ENCODE measurements at places on chromosomes 7 and 10. TPM values are rescaled to one million over a fixed set of nuclear protein-coding genes. Genes with fewer than 3 reads are reported as not detected.

DNA sequence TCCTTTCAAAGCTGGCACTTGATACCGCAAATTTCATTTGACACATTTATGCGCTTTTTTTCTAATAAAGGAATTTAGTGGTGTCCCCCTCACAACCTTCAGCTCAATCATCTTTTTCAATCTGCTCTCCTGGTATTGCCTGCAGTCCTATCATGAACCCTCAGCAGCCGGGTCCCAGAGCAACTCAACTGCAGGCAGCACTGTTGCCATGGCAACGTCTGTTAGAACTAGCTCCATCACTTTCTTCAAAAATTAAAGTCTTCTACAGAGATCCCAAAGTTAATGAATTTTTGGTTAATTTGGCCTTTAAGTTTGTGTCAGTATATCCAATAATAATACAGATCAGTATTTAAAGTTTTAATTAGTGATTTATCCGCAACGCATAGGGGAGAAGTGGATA lies 136.1 kb upstream of the TARP start:
- H3K4me1 ChIP-seq = no peaks in the 10 kb centered on the region
- DNase-seq = no peak
- no peak overlapping the region for H3K4me3 ChIP-seq
- no peaks in the 10 kb centered on the region for H3K27me3 ChIP-seq
- H3K27ac ChIP-seq = no peak overlapping the region

DNA sequence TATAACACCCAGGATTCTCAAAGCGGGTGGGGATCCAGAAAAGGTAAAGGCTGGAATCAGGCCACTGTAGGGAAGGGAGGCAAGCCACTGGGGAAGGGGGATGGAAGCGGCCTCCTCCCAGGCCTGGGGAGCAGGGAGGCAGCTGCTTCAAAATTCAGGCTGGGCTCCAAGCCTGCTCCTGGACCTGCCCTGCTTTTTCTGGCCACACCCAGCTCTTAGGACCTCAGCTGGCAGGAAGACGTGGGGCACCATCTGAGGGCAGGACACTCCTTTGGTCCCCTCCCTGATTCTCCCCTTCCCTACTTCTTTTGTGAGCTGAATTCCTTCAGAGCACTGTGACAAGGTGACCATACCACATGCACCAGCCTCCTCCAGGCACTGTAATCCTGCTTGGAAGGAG lies 4.6 kb upstream of the LBX1 start:
- H3K27me3 ChIP-seq = peaks cover 90% of the 10 kb centered on the region
- H3K4me3 ChIP-seq = no peak overlapping the region
- no peak for DNase-seq
- no peak overlapping the region for H3K27ac ChIP-seq
- no peaks in the 10 kb centered on the region for H3K36me3 ChIP-seq

GRCh38 chr10:42367532-42368230 lies 270.7 kb downstream of the ZNF33B start:
- no peak overlapping the region for H3K4me3 ChIP-seq
- H3K36me3 ChIP-seq = no peaks in the 10 kb centered on the region
- no peak overlapping the region for H3K27ac ChIP-seq
- no peak for DNase-seq
- no peaks in the 10 kb centered on the region for H3K27me3 ChIP-seq
- H3K4me1 ChIP-seq = no peaks in the 10 kb centered on the region

DNA sequence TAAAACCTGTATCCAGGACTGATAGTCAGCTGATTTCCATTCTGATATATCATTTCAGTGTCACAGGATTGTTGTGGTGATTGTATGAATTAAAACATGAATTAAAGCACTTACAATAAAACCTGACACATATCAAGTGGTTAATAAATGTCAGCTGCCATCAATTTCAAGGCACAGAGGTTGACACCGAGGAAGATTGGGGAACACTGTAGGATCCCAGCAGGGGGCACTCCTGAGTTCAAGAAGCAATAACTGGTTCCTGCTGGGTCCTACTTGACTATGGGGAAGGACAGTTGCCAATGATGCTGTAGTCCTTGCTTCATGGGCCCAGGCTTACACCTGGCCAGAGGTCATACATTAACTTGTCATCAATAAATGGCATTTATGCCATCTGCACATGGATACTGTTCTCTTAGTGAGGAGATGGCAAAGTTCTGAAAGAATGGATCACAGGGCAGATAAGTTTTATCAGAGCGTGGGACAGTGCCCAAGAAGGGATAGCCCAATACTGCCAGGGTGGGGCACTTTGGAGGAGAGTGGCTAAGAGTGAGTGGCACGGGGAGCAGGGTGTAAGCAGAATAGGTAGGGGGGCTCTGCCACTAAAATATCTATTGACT lies 24.1 kb downstream of the FZD1 start:
- no peak overlapping the region for H3K4me3 ChIP-seq
- no peaks in the 10 kb centered on the region for H3K36me3 ChIP-seq
- no peaks in the 10 kb centered on the region for H3K27me3 ChIP-seq
- H3K27ac ChIP-seq = no peak overlapping the region
- peaks cover 1% of the 10 kb centered on the region for H3K4me1 ChIP-seq

GRCh38 chr10:3239920-3240894 lies 67.6 kb upstream of the PITRM1 start:
- H3K4me1 ChIP-seq = no peaks in the 10 kb centered on the region
- H3K4me3 ChIP-seq = no peak overlapping the region
- DNase-seq = no peak
- H3K36me3 ChIP-seq = no peaks in the 10 kb centered on the region
- peaks cover 28% of the 10 kb centered on the region for H3K27me3 ChIP-seq
- no peak overlapping the region for H3K27ac ChIP-seq

GRCh38 chr7:87144173-87144657 lies 8.0 kb upstream of the DMTF1 start:
- no peaks in the 10 kb centered on the region for H3K36me3 ChIP-seq
- DNase-seq = no peak
- no peak overlapping the region for H3K27ac ChIP-seq
- peaks cover 16% of the 10 kb centered on the region for H3K4me1 ChIP-seq
- H3K27me3 ChIP-seq = no peaks in the 10 kb centered on the region

- H3K27me3 ChIP-seq = no peaks in the 10 kb centered on the region
- H3K4me1 ChIP-seq = peaks cover 28% of the 10 kb centered on the region
- H3K36me3 ChIP-seq = peaks cover 4% of the 10 kb centered on the region
Observed at GRCh38 chr10:77969114-77969513, 42.6 kb upstream of the DLG5 start.

- peaks cover 22% of the 10 kb centered on the region for H3K4me1 ChIP-seq
- no peak overlapping the region for H3K27ac ChIP-seq
- H3K36me3 ChIP-seq = peaks cover 26% of the 10 kb centered on the region
- H3K4me3 ChIP-seq = no peak overlapping the region
- no peaks in the 10 kb centered on the region for H3K27me3 ChIP-seq
Observed at GRCh38 chr7:37330775-37331174, 117.9 kb downstream of the ELMO1 start.

DNA sequence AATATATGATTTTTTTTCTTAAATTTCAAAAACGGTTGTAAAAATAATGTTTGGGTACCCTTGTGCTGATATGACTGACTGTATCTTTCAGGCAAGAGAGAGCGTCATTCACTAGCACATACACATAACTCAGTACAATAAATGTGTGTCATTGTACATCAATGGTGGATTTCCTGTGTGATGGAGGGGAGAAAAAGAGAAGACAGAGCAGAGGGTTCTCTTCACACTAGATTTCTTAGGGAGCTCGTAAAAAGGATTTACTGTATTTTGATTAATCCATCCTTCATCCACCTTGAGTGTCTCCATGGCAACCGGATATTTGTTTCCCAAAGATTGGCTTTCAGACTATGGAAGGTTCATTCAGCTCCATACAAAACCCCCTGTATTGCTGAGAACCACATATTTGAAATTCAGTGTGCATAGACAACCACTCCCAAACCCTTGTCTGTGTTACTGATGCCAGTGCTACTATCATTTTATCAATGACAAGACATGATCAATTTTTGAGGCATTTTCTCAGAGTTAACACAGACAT lies 150.6 kb downstream of the AKR1D1 start:
- no peaks in the 10 kb centered on the region for H3K27me3 ChIP-seq
- H3K4me3 ChIP-seq = no peak overlapping the region
- peaks cover 3% of the 10 kb centered on the region for H3K4me1 ChIP-seq
- H3K27ac ChIP-seq = no peak overlapping the region
- H3K36me3 ChIP-seq = peaks cover 9% of the 10 kb centered on the region

DNA sequence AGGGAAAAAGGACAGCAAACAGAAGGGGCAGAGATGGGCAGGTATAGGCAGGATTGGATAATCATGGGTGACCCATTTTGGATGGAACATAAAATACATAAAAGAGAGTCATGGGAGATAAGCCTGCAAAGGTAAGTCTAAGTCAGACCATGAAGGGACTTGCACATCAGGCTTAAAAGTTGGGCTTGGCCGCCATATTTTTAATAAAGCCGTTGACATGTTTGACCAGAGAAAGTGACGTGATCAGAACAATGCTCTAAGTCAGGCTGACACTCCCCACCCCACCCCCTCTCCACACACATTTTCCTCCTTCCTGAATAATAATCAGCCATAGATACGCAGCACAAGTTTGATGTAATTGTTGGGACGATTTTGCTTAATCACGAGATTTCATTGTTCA lies 54.0 kb downstream of the MRPL32 start:
- H3K4me3 ChIP-seq = no peak overlapping the region
- DNase-seq = no peak
- H3K4me1 ChIP-seq = no peaks in the 10 kb centered on the region
- no peaks in the 10 kb centered on the region for H3K27me3 ChIP-seq
- no peaks in the 10 kb centered on the region for H3K36me3 ChIP-seq

- no peaks in the 10 kb centered on the region for H3K4me1 ChIP-seq
- no peak for DNase-seq
- H3K27ac ChIP-seq = no peak overlapping the region
- H3K36me3 ChIP-seq = no peaks in the 10 kb centered on the region
Observed at GRCh38 chr10:113225903-113226302, 275.9 kb downstream of the TCF7L2 start.

Gene STYXL1
- total RNA-seq = 48.5 TPM

Gene PRPS1L1
- total RNA-seq = not detected

Gene NRG3
- total RNA-seq = 32.2 TPM

Gene POLR1F
- 14.1 TPM for total RNA-seq

Gene WNT8B
- 3.1 TPM for total RNA-seq

Gene ZNF3
- 95.1 TPM for total RNA-seq

Gene DOCK1
- 81.2 TPM for total RNA-seq

Gene CHST15
- total RNA-seq = 8.1 TPM

Gene AKR1D1
- total RNA-seq = 5.4 TPM

Gene TACR2
- total RNA-seq = not detected

Gene PRKG1
- total RNA-seq = 3.7 TPM
